H9 (cell line): ENCODE measurements at places on chromosomes 11 and 22.

GRCh38 chr11:17471501-17471900, 5.1 kb downstream of the ABCC8 start:
- DNase-seq = no peak

- DNase-seq = no peak
These were observed 1674.6 kb downstream of the LRRC4C start for GRCh38 chr11:39784873-39785272.

DNA sequence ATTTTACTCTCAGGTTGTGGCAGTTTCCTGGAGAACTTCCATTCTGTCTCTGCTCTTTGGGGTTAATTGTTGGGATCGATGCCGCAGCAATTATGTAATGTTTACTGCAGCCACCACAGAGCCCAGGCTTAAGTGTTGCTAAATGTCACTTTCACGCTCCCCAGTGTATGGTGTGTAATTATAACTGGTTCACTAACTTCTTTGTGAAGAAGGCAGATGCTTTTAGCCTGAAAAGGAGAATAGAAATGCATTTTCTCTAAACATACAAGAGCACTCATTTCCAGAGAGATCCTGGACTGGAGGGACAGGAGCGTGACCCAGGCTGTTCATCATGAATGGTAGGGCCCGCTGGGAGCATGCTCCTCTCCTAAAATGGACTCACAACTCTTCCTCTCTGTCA, 132.2 kb upstream of the PLET1 start:
- no peak for DNase-seq

GRCh38 chr11:87443707-87444106, 406.0 kb downstream of the TMEM135 start:
- DNase-seq = no peak
